Upper lobe of right lung (tissue), 1 donor: ENCODE measurements at places on chromosomes 4 and X. TPM values are rescaled to one million over a fixed set of nuclear protein-coding genes. Genes with fewer than 3 reads are reported as not detected.

DNA sequence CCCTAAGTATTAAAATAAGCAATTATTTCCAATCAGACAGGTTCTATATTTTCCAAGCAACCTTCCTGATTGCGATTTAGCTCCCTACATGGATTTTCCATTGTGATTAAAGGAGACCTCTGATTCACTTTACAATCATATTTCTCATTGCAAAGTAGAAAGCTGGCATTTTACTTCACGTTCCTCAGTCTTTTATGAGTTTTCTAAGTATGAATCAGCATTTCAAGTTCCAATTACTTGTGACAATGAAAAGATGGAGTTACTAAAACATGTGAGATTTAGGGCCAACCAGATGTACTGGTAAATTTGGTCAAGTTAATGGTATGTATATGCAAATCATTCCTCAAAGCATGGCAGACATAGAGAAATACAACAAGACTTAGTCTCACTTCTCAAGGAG lies 206.2 kb downstream of the KCNIP4 start:
- no peak for DNase-seq

DNA sequence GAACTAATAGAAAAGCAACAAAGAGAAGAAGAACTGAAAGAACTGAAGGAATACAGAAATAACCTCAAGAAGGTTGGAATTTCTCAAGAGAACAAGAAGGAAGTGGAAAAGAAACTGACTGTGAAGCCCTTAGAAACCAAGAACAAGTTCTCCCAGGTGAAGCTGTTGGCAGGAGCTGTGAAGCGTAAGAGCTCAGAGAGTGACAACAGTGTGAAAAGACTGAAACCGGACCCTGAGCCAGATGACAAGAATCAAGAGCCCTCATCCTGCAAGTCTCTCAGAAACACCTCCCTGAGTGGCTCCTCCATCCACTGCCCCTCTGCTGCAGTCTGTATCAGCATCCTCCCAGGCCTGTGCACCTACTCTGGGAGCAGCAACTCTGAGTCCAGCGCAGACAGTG lies 8.4 kb upstream of the FHDC1 start:
- no peak for DNase-seq

GRCh38 chr4:71074452-71075299 lies 81.2 kb downstream of the DCK start:
- no peak for DNase-seq

DNA sequence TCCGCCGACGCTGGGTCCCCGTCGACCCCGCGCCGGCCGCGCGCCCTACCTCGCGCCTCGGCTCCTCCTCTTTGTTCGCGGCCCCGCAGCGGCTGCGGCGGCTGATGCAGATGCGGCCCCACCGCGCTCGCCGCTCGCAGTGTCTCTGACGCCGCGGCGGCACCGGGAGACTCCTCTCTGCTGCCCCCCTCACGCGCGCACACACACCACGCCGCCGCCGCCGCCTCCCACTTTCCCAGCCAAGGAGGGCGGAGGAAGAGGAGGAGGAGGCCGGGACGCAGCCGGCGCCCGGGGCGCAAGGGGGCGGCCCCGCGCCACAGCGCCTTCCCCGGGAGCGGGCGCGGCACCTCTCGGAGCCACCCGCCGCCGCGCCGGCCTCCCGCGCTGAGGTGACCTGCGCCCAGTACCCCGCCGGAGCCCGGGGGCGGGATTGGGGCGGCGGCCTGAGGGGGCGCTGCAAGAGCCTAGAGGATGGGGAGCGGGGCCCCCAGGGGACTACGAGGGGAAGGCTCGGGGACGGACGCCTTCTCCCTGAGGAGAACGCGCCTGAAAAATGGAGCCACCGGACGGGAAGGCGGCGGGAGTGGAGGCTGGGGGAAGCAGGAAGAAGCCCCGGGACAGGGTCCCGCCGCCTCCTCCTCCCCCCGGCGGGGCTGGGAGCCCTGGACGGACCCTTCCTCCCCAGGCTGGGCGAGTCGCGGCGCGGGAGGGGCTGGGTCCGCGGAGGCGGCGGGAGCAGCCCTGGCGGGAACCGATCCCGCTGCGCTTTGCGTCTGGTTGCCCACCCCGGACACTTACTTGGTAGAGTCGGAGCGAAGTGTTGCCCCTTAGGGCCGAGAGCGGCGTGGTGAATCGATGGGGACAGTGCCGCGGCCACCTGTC lies at the start of gene SH3RF1:
SH3RF1 (minus strand) TSS at position 147 of the 882 bp plus-strand sequence. CDS start 1,744 bp downstream, outside the sequence.
- DNase-seq: peak; percentile 94

DNA sequence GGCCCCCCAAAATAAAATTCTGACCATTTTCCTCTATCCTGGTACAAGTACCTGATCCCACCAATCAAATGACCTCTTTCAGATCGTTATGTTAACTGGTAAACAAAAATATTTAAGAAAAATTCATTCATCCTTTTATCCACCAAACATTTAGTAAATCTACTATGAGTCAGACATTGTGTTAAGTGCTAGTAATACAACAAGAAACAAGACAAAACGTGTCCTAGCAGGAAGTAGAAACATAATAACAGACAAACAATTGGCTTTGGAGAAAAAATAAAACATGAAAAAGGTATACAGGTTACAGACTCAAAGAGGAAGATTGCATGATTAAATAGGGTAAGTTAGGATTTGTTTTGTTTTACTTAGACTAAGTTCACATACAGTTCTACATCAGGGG lies 43.7 kb downstream of the ANTXR2 start:
- no peak for DNase-seq

DNA sequence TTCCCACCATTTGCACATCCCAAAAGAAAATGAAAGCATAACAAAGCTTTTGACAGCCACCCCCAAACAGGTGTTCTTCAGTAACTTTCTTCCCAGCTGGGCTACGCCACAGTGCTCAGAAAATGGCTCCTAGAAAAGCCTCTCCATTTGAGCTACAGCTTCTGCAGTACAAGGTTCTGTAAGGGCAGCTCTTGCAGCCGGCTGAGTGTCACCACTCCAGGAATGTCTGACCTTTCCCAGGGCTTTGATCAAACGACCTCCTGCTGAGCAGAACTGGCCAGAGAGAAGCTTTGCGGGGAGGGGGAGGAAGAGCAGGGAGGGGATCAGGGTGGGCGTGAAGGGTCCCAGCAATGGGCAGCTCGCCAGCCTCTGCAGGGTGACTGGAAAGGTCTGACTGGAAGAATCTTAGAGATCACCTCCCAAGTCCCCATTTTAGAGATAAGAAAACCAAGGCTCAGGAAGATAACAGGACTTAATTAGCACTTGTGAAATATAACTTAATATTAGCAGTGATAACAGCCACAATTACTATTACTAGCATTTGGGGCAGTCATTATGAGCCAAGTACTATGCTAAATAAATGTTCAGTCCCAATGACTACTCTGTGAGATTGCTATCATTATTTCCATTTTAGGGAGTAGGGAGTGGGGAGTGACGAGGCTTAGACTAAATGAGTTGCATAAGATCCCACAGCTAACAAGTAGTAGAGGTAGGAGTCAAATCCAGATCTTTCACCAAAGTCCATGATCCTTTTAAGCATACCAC lies 51.1 kb downstream of the LEF1 start:
- no peak for DNase-seq

Gene KLB
- total RNA-seq: 0.87 TPM

Gene ENPEP
- total RNA-seq: 7.5 TPM

DNA sequence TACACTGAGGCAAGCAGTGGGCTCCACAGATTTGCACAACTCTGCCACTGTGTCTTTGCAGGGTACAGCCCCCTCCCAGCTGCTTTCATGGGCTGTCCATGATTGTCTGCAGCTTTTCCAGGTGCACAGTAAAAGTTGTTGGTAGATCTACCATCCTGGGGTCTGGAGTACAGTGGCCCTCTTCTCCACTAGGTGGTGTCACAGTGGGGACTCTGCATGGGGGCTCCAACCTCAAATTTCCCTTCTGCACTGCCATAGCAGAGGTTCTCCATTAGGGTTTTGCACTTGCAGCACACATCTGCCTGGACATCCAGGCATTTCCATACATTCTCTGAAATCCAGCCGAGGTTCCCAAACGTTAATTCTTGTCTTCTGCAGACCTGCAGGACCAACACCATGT lies 1002.3 kb downstream of the FAM133A start:
- DNase-seq: no peak

GRCh38 chr4:170167678-170168077 lies 77.9 kb upstream of the AADAT start:
- no peak for DNase-seq

Gene RIPPLY1
- not detected for total RNA-seq

GRCh38 chr4:3732076-3733028 lies 33.8 kb upstream of the ADRA2C start:
- DNase-seq: no peak

DNA sequence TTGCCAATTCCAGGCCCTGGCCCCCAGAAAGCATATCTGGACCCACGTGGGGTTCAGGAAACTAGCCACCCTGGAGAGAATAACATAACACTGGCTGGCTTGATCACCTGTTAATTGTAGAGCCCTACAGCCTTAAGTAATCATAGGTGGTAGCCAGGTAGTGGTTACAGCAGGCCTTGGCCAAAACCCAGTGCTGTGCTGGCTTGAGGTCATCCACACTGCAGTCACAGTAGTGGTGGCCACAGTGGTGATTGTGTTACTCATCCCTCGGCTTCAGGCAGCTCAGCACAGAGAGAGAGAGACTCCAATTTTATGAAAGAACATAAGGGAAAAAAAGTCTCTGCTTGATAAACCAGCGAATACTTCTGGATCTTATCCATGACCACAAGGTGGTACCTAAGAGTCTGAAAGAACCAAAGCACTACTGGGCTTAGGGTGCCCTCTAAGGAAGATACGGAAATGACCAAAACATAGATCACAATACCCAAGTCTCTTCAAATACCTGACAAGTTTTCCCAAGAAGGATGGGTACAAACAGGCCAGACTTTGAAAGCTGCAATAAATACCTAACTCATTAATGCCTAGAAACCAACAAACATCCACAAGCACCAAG lies 46.6 kb upstream of the CDX4 start:
- no peak for DNase-seq

Gene TMEM255A
- total RNA-seq: 1.5 TPM

Gene NPY5R
- 0.38 TPM for total RNA-seq

Gene VEGFD
- total RNA-seq: 80.1 TPM

DNA sequence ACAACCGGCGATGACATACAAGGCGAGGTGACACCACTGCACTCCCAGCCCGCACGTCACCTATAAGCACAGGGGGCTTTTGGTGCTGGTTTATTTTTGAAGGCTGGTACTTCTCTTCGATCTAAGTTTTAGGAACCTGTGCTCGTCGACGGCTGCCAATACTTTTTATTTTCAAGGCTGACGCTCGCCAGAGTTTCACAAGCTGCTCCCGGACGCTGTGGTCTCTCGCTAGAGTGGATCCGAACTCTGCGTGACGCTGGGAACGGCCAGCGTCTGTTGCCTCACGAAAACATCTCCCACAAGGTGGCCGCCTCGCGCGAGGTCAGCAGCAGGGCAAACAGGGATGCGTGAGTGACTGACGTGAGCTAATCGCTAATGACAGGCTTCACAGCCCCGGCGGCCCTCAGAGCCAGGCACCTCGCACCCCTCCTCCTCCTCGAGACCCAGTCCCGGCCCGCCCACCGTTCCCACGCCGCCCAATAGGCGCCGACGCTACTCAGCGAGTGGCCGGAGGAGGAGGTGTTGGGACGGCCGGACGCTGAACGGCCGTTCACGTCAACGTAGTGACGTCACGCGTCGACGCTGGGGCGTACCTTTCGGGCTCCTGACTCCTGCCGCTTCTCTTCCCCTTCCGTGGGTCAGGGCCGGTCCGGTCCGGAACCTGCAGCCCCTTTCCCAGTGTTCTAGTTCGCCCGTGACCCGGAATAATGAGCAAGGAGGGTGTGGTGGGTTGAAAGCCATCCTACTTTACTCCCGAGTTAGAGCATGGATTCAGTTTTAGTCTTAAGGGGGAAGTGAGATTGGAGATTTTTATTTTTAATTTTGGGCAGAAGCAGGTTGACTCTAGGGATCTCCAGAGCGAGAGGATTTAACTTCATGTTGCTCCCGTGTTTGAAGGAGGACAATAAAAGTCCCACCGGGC lies at the start of gene CLCN3:
CLCN3 (plus strand) TSS at position 621 of the 922 bp plus-strand sequence. CDS start 15,351 bp downstream, outside the sequence.
- peak; percentile 100 for DNase-seq

- no peak for DNase-seq
Measured at GRCh38 chrX:45628041-45628440, 427.4 kb upstream of the DIPK2B start.

Gene NSUN7
- total RNA-seq: 5.7 TPM

GRCh38 chr4:17619416-17620105 lies 5.1 kb downstream of the MED28 start:
- DNase-seq: no peak

Gene SAGE1
- total RNA-seq: not detected

GRCh38 chr4:54272051-54272450 lies 43.0 kb downstream of the PDGFRA start:
- no peak for DNase-seq

- DNase-seq: no peak
Measured at GRCh38 chr4:184387351-184387750, 87.0 kb downstream of the IRF2 start.

DNA sequence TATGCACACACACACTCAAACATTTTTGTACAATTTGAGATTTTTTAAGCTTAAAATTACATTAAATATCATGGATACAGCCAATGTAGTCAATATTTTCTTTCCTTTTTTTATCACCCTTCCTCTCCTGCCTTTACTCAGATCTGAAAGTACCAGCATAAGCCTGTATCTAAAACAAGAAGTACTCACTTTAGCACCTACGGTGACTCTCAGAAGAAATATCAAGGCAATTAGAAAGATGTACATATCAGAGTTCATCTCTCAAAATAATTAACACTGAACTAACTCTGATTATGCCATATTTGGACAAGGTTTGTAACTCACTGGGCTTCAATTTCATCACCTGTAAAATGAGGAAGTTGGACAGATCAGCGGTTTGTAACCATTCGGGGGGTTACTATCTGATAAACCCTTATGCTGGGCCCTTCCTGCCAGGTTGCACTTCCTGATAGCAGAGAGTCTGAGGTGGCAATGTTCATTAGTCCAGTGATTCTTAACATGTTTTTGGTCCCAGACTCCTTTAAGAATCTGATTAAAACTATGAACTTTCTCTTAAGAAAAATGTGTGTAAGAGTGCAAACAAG lies 5.7 kb upstream of the GPR174 start:
- no peak for DNase-seq

Gene TAF7L
- total RNA-seq: not detected

DNA sequence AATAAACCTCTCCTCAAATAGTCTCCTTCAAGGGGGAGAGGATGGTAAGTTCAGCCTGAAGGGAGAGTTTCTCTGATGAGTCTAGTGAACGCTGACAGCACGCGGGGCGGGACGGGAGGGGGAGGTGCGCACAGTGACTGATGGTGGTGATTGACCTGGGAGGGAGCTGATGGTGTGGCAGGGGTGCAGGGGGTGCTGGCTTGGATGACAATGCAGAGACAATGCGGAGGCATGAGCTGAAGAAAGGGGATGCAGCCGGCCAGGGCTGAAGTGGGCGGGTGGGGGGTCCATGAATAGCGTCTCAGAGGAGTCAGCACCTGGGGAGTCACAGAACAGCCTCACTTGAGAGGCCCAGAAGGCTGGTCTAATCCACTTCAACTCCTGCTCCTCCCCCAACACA lies 142.5 kb upstream of the PJA1 start:
- no peak for DNase-seq

- no peak for DNase-seq
Measured at GRCh38 chr4:56342746-56343145, 44.5 kb downstream of the AASDH start.

GRCh38 chr4:119233750-119234149 lies 21.2 kb downstream of the USP53 start:
- no peak for DNase-seq

Gene CRLF2
- total RNA-seq: 1.2 TPM
